Activated CD4-positive, alpha-beta T cell treated with anti-CD3 and anti-CD28 coated beads for 1 hour (primary cell): ENCODE measurements at places on chromosomes 16 and 17.

DNA sequence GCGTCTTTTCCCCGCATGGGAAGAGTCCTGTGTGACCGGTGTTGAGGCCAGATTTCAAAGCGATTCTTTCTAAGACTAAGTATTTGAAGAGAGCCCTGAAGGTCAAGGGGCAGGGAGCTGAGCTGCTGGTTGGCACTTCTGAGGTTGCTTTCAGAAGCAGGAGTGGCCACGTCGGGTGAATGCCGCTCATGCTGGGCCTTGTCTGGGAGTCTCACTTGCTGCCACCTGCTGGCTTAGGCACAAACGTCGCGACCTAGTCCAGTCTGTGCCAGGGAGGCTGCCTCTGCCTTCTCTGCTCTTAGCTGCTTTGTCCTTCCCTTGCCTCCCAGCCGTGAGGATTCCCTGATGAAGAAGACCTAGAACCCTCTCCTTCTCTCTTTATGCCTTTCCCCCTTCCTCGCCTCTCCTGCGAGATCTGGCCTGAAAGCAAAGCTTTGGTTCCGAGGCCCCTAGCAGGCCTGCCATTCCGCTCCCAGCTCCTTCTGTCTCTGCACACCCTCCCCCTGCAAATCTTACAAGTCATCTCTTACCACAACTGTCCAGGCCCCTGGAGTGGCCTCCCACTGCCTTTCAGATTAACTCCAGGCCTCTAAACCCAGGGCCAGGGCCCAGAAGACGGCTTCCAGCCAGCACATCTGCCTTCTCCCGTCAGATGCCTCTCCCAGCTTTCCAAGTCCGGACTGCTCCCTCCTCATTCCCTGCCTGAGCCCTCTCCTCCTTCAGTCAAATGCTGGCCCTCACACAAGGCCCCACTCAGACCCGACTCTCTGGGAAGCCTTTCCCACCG is 11.4 kb downstream of the CTNS start:
- DNase-seq: no peak

GRCh38 chr16:14196539-14196938 is 125.4 kb downstream of the MRTFB start:
- no peak for DNase-seq

- DNase-seq: no peak
These were observed 2.3 kb downstream of the FOXC2 start for GRCh38 chr16:86568677-86569623.

DNA sequence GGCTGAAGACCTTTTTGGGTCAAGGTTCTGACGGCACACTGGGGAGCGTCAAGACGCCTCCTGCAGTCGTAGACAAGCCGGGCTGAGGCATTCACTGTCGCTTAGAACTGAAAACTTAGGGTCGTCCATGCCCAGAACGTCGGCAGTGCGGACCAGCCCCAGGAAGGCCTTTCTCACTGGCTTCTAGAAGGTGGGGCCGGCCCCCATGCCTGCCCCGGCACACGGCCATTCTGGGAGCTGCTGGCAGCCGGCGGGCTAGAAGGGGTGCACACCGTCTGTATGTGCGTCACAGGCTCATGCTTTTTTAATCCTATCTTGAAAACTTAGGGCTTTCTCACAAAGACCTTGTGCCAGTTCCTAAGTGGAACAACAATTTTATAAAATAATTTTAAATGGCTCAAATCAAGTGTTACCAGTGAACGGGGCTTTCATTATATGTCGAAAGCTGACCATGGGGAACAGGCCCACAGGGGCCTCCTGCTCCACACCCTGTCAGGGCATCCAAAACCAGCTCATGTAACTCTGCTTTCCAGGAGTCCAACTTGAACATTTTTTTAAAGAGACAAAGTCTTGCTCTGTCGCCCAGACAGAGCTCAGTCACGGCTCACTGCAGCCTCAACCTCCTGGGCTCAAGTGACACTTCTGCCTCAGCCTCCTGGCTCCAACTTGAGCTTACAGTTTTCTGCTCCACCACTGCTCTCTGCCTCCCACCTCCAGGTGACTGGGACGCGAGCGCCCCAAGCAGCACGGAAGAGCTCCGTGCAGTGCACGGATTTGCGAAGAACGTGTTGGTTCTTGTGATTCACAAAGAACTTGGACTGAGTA is 111.2 kb downstream of the ANKRD11 start:
- no peak for DNase-seq

- DNase-seq: no peak
These were observed 61.8 kb downstream of the DNAH3 start for GRCh38 chr16:21088646-21089538.

DNA sequence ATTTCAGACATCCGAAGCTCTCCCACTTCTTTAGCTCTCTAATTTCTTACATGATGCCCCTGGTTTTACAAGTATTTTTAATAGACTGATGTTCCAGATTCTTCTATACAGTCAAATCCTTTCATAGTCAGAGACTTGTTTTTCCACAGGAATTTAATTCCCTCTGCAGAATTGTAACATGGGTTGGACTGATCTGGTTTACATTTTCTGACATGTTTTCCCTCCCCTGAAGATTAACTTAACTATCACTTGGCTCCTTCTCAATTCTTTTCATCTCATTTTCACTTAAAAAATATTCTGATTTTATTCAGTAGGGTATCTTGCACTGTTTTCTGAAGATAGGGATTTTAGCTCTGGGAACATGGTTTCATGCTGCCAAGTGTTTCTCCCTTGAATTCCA is 352.2 kb downstream of the MAF start:
- no peak for DNase-seq

GRCh38 chr17:34257299-34257985 is 2.4 kb downstream of the CCL2 start:
- DNase-seq: no peak
